ENCODE measurements at places on chromosomes 5 and 9. TPM values are rescaled to one million over a fixed set of nuclear protein-coding genes. Genes with fewer than 3 reads are reported as not detected.

PCDHB12 gene
- 2.2 TPM for total RNA-seq

ALDH7A1 gene
- total RNA-seq, result 18.3 TPM

SLC6A3 gene
- total RNA-seq, result 0.09 TPM

ADAMTSL2 gene
- total RNA-seq, result 5.7 TPM

RAD17 gene
- 15.2 TPM for total RNA-seq

GTF3C4 gene
- 10.6 TPM for total RNA-seq

ARSI gene
- total RNA-seq, result 3.8 TPM

GRPEL2 gene
- 12.7 TPM for total RNA-seq

ZNF608 gene
- 10.9 TPM for total RNA-seq

HINT2 gene
- 32.4 TPM for total RNA-seq

C9orf43 gene
- total RNA-seq, result not detected

TPPP gene
- total RNA-seq, result 4.1 TPM

TMEM215 gene
- total RNA-seq, result not detected

KIF4B gene
- not detected for total RNA-seq

RIC1 gene
- total RNA-seq, result 56.8 TPM

PHF24 gene
- 1.1 TPM for total RNA-seq

MYMK gene
- total RNA-seq, result not detected

PCDHB13 gene
- 4.8 TPM for total RNA-seq

CARD9 gene
- 25.5 TPM for total RNA-seq

IL4 gene
- not detected for total RNA-seq

ELOVL7 gene
- total RNA-seq, result 1.7 TPM

SPATA31C2 gene
- not detected for total RNA-seq

IFNK gene
- total RNA-seq, result not detected

PCDHA4 gene
- 0.26 TPM for total RNA-seq

IFNA8 gene
- total RNA-seq, result not detected

Measured in spleen (tissue), 13 donors.